ENCODE measurements at places on chromosomes 16 and 17.
A peak's percentile ranks its signal among the peaks of the same experiment; 100 is the strongest.

- H3K36me3 ChIP-seq = no peaks in the 10 kb centered on the region
- no peak for DNase-seq
- no peaks in the 10 kb centered on the region for H3K4me1 ChIP-seq
- no peak overlapping the region for H3K27ac ChIP-seq
- peaks cover 13% of the 10 kb centered on the region for H3K27me3 ChIP-seq
Observed at GRCh38 chr17:73924114-73924908, 279.2 kb upstream of the RPL38 start.

DNA sequence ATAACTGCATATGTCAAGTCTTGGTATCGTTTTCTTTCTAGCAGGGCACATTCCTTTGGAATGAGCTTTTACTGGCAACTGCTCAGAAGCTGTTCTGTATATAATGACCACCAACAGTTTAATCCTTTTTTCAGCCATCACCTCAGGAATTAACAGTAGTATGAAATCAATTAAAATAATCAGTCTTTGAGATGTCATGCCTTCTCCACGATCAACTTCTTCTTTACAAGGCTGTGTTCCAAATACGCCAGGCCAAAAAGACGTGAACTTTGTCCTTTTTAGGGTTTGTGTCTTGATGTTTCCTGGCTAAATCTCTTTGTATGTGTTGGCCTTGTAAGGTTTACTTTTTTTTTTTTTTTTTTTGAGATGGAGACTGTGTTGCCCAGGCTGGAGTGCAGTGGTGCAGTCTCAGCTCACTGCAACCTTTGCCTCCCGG lies 54.9 kb downstream of the ABCC1 start:
- H3K27ac ChIP-seq = peak overlapping the region; percentile 58
- H3K36me3 ChIP-seq = no peaks in the 10 kb centered on the region
- no peak overlapping the region for H3K4me3 ChIP-seq
- H3K27me3 ChIP-seq = no peaks in the 10 kb centered on the region
- no peak for DNase-seq

- no peak for DNase-seq
- H3K36me3 ChIP-seq = peaks cover 17% of the 10 kb centered on the region
- H3K4me3 ChIP-seq = no peak overlapping the region
- H3K4me1 ChIP-seq = no peaks in the 10 kb centered on the region
Observed at GRCh38 chr17:8144401-8145231, 7.6 kb downstream of the PER1 start.

GRCh38 chr16:51392521-51393187 lies 241.6 kb upstream of the SALL1 start:
- H3K4me1 ChIP-seq = no peaks in the 10 kb centered on the region
- H3K36me3 ChIP-seq = no peaks in the 10 kb centered on the region

GRCh38 chr17:19728084-19728495 lies 11.7 kb upstream of the SLC47A2 start:
- DNase-seq = peak; percentile 80
- H3K27me3 ChIP-seq = no peaks in the 10 kb centered on the region
- no peak overlapping the region for H3K4me3 ChIP-seq

DNA sequence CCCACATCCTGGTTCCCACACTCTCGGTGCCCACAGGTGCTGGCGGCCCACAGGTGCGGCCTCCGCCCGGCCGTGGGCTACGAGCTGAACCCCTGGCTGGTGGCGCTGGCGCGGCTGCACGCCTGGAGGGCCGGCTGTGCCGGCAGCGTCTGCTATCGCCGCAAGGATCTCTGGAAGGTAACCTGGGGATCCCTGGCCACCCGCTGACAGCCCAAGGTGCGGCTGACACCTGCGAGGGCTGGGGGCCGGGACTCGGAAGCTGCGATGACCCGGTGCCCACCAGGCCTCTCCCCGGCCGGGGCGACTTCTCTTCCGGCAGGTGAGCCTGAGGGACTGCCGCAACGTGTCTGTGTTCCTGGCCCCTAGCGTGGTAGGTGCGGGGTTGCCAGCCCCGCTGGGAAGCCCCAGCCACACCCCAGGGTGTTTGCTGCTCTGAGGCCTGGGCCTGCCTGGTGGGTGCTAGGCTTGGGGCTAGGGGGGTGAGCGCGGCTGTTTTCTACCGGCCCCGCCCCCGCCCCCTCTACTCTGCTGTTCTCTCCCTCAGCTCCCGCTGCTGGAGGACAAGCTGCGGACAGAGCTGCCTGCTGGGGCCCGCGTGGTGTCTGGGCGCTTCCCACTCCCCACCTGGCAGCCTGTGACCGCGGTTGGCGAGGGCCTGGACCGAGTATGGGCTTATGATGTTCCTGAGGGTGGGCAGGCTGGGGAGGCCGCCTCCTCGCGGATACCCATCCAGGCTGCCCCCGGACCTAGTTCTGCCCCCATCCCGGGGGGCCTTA lies 1.0 kb downstream of the ANTKMT start:
- H3K4me3 ChIP-seq = no peak overlapping the region
- H3K4me1 ChIP-seq = peaks cover 47% of the 10 kb centered on the region
- peak overlapping the region; percentile 94 for H3K27ac ChIP-seq
- no peaks in the 10 kb centered on the region for H3K36me3 ChIP-seq
- H3K27me3 ChIP-seq = peaks cover 30% of the 10 kb centered on the region
- DNase-seq = no peak

All from transverse colon (tissue), 4 donors.